ENCODE measurements at places on chromosomes 1 and 21. TPM values are rescaled to one million over a fixed set of nuclear protein-coding genes. Genes with fewer than 3 reads are reported as not detected.

DNA sequence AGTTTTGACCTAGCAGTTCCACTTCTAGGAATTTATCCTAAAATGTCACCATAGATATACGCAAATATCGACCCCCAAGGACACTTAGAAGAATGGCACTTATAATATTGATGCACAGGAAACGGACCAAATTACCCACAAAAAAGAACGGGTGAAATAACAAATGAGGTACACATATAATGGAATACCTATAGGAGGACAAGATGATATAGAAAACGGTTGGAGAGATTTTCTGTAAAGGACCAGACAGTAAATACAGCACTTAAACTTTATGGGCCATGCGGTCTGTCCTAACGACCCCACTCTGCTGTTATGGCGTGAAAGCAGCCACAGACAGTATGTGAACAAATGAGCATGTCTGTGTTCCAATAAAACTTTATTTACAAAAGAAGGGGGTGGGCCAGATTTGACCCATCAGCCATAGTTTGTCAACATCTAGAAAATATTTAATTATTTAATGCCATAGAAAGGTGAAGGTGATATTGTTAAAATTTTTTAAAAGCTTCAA lies 2.4 kb downstream of the TMPRSS3 start:
- H3K27me3 ChIP-seq, result no peaks in the 10 kb centered on the region
- no peaks in the 10 kb centered on the region for H3K36me3 ChIP-seq
- DNase-seq, result no peak
- no peak overlapping the region for H3K4me3 ChIP-seq
- no peak overlapping the region for H3K27ac ChIP-seq

DNA sequence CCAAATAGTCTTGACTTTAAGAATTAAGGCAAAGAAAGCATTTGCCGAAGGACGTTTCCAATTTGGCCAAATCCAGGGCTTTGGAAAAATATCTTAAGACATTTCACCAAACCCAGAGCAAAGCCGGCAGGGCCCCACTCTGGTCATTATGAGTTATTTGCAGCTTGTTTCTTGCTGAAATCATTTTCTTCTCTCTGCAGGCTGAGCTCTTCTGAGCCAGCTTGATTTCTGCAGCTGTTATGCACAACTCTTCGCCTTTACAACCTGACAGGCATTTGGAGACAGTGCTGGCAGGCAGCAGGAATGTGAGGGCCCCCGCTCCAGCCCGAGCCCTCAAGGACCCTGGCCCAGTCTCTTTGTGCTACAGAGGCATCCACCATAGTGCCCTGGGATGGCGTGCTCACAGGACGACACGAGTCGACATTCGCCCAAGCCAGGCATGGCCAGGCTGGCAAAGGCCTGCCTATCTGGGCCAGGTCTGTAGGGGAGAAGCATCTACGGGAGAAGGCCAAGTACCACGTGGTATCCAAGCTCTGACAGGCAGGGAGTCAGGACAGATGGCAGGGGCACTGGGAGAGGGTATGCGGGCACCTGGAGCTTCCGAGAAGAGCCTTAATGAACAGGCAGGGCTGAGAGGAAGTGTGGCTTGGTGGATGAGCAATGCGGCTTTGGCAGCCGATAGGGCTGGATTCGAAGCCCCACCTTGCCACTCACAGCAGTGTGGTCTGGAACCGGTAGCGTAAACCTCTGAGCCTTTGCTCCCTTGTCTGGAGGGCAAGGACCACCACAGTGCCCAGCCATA lies 32.3 kb downstream of the SYF2 start:
- DNase-seq, result no peak
- H3K27ac ChIP-seq, result no peak overlapping the region
- H3K27me3 ChIP-seq, result peaks cover 35% of the 10 kb centered on the region
- peaks cover 39% of the 10 kb centered on the region for H3K4me1 ChIP-seq

- no peaks in the 10 kb centered on the region for H3K27me3 ChIP-seq
- DNase-seq, result no peak
- H3K36me3 ChIP-seq, result no peaks in the 10 kb centered on the region
- no peak overlapping the region for H3K27ac ChIP-seq
- H3K4me3 ChIP-seq, result no peak overlapping the region
These were observed 480.4 kb downstream of the PLPP3 start for GRCh38 chr1:56098946-56099345.

GRCh38 chr1:245614476-245614875 lies 459.7 kb downstream of the KIF26B start:
- H3K27me3 ChIP-seq, result no peaks in the 10 kb centered on the region
- H3K27ac ChIP-seq, result no peak overlapping the region
- no peak for DNase-seq
- H3K4me1 ChIP-seq, result peaks cover 3% of the 10 kb centered on the region
- peaks cover 22% of the 10 kb centered on the region for H3K36me3 ChIP-seq
- no peak overlapping the region for H3K4me3 ChIP-seq

- peak overlapping the region; percentile 9 for H3K4me3 ChIP-seq
- no peak for DNase-seq
- peaks cover 6% of the 10 kb centered on the region for H3K4me1 ChIP-seq
These were observed 4.0 kb downstream of the WDR26 start for GRCh38 chr1:224430511-224431113.

GRCh38 chr21:39850333-39850732 lies 16.9 kb upstream of the PCP4 start:
- H3K36me3 ChIP-seq, result no peaks in the 10 kb centered on the region
- no peaks in the 10 kb centered on the region for H3K27me3 ChIP-seq
- no peak overlapping the region for H3K4me3 ChIP-seq
- DNase-seq, result no peak
- H3K4me1 ChIP-seq, result peaks cover 11% of the 10 kb centered on the region
- H3K27ac ChIP-seq, result no peak overlapping the region

IRF6 gene
- total RNA-seq, result 0.99 TPM
